ENCODE measurements at places on chromosomes 2 and 18.

GRCh38 chr2:85243101-85244072 lies 84.4 kb downstream of the TGOLN2 start:
- DNase-seq = peak; percentile 47

- peak; percentile 58 for DNase-seq
Observed at GRCh38 chr2:160224060-160224459, 24.0 kb upstream of the ITGB6 start.

DNA sequence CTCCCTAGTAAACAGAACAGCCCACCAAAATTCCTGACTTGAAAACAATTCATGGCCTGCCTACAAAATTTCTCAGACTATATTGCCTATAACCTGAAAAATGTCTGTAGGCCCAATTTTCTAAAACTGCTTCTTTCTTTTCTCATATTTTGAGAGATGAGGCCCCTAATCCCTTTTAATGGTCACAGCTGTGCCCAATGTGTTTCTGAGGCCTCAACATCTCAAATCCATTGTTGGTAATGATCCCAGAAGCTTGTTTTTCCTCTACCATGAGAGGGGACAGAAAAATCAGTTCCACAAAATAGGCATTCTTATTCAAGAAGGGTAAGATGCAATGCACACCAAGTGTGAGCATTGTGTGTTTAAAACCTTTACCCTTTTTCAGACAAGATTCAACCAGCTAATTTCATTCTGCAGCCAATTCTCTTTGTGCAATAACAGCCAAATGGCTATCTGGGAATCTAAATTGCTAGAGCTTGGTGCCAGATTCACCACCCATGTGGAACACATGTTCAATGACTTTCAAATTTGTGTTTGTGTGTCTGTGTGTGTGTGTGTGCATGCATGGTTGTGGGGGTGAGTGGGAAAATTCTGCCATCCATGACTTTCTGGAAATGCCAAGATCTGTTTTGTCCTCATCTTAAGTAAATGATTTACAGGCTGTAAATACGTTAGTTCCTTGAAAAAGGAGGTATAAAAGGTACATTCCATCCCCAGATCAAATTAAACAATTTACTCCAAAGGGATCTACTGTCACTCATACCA lies 319.5 kb downstream of the TNS1 start:
- DNase-seq = no peak

DNA sequence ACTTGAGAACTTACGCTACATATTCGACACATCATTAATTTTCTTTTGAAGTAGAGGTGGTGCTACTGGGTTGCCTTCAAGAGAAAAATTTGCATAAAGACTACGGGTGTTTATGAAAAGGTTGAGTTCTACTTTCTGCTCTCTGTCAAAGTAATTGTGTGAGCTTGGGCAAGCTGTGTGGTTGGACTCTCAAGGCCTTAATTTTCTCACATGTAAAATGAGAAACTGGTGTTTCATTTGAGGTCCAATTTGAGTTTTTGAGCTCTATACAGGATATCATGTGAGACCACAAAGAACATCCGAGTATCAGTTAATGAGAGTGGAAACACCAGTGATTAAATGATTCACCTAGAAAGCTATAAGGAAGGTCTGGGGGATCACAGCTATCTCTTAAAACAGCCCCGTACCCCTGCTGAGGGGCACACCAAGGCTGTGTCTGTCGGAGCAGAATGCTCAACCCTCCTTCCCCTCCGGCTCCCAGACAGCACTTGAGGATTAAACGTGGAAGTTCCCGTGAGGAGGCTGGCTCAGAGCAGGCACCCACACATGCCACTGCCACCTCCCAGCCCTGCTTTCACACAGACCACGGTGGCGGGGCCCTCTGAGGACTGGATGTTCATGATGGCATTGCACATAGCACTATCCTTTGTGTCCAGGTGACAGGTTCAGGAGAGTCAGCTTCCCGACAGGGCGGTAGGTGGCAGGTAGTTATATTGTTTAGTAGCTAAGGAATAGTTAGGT lies 191.8 kb downstream of the RNF144A start:
- no peak for DNase-seq

DNA sequence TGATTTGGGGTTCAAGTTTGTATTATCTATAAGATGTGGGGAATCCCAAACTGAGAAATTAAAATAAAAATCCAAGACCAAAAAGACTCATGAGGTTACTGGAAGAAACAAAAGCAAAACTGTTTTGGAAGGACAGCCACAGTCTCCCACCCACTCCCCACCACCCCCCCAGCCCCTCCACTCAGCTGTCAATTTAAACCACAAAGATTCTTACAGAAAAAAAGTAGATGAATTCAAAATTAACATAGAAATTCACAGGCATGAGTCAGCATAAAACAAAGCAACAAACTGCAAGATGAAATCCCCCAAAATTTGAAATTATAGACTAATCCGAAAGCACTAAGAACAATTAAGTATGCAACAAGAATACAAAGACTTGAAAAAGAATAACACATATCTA lies 12.1 kb downstream of the MAP4K3 start:
- no peak for DNase-seq

GRCh38 chr18:37540424-37541138 lies 25.0 kb downstream of the CELF4 start:
- DNase-seq = no peak

GRCh38 chr2:82731824-82732223 lies 1727.3 kb downstream of the SUCLG1 start:
- DNase-seq = no peak

DNA sequence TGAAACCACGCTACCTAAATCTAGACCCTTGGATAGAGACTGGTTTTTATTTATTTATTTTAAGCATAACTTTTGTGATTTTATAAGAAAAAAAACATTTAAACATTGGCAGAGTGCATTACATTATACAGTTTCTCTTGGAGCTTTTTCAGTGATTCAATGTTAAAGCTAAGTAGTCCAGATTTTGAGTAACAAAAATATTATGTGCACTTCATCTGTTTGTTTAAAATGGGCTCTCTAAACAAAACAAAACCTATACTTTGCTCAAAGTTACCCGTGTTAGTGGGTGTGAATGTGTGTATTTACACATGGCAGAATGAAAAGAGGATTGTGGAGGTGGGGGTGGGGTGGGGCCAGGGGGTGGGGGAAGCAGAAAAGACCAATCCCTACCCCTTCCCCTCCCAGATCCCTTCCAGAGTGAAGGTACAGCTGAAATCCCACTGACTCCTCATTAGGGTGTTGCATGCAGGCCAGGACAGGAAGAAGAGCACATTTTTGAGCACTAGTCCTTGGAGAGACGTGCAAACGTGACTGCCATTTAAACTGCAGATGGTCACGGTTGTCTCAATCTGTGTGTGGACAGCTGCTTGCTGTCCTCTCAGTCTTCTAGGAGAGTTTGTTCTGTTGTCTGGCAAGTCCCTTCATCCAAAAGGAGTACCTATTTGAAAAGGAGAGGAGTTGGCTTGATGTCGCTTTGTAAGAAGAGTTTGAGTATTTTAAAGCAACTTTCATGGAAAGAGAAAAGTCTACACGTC lies 303.0 kb downstream of the ICOS start:
- DNase-seq = no peak

DNA sequence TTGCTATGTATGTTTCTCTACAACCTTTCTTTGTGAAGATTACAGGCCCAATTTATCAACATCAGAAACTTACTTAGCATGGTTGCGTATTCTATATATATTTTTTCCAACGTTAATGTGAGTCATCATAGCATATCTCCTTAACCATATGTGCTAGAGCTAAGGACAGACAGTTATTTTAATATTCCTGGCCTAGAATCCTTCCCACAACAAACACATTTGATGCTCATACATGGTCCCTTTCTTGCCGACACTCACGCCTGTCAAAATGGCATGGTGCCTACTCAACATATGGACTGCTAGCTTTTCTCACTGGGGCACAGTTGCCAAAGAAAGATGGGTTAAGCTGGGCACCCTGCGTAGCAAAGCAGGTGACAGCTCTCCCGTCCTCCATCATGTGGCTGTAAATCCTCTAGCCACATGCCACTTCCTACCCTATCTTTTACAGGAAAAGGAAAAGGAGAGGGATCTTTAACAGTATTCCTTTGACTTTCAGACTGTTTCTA lies 75.2 kb upstream of the GALNT5 start:
- no peak for DNase-seq

- no peak for DNase-seq
Observed at GRCh38 chr2:71788601-71789240, 335.4 kb downstream of the DYSF start.

DNA sequence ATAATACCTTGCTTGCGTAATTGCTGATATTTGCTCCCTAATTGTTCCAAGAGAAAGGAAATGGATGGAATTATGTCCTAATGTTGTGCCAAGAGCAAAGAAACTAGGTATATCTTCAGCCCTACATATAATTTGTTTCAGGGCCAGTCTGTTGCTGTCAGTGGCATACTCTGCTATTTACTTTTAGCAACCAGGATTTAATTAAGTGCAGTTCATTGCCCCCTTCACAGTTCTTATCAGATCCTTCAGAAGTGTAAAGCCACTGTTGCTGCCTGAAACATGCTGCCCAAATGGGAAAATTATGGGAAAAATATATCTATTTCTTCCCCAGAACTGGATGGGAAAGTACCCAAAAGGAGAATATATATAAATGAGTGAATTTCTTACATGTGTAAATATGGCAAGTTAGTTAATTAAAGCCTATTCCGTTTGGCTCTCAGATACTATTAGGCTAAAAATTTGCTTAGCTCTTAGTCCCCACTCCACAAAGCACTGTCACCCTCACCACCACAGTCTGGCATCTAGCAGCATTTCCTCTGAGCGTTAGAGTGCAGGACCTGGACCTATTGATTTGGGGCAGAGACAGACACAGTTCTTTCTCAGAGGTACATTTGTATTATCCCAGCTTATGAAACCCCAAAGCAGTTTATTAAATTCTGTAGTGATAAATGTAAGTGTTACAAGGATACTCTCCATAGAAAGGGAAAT lies 72.8 kb upstream of the DTNA start:
- no peak for DNase-seq

DNA sequence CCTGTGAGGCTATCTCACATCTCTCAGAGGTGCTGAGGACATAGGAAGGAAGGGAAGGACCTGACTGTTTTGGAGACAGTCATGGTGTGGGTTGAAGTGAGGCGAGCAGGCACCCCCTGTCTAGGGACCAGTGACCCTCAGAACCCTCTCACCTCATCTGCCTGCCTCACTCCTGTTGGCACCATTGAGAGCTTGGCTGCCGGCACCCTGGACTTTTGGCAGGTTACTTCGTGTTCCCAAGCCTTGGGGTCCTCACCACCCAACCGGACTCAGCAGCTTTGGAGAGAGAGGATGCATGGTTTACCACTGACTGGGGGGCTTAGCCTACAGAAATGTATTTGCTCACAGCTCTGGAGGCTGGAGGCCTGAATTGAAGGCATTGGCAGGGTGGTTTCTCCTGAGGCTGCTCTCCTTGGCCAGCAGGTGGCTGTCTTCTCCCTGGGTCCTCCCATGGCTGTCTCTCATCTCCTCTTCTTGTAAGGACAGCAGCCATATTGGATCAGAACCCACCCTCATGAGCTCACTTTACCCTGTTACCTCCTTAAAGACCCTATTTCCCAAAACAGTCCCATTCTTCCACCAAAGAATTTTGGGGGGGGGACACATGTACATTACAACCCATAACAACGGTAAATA lies 142.0 kb downstream of the TSN start:
- DNase-seq = peak; percentile 64

DNA sequence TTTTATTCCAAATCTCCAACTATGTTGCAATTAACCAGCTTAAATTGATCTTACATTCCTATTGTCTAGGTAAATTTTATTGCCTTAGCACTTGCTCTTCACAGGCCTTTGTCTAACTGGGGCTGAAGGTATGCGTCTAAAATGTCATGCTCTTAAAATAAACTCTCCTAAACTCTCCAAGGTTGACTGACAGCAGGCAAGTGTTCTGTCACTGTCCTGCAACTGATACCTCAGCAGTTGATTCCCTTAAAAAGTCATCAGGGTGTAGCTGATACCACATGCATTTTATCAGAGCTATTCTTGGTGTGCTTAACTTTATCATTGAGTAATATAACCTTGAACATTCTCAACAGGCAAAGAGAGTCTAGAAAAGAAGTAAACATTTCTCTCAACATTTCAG lies 680 bp downstream of the TTN start:
- DNase-seq = no peak

DNA sequence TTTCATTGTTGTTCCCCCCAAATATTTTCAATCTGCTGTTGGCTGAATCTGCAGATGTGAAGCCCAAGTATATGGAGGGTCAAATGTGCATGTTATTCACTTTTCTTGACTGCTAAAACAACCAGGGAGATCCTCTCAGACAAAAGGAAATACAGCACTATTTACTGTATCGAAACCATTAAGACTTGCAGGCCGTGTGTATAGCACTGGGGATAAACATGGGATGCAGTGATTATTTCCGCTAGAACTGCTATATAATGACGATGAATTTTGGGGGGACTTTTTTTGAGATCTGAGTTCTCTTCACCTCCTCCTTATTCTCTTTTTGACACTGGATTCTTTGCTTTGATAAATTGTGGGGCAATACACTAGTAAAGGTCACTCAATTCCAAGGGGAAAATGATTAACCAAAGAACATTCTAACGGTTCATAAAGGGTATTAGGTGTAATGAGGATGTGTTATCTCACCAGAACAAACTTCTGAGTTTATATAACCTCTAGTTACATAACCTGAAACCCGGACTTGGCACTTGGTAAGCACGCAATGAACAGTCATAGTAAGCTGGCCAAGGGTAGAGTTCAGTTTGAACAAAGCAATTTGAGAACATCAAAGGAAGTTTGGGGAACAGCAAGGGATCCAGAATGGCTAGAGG lies 3.5 kb upstream of the UGT1A1 start:
- DNase-seq = no peak

DNA sequence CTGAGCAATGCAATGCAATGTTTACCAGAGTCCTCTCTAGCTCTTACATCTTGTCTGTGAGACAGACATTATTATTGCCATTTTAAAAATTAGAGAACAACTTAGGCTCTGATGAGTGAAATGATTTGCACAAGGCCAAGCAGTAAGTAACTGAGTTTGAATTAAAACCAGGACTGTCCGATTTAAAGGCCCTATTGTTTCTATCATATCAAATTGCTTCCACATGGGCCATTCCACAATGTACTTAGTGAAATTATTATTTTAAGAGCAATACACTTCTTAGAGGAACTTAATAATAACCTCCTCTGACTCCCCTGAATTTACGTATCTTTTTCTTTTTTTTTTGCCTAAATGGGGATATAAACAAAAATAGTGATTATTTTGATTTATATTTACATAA lies 64.6 kb downstream of the PLCL1 start:
- DNase-seq = no peak

DNA sequence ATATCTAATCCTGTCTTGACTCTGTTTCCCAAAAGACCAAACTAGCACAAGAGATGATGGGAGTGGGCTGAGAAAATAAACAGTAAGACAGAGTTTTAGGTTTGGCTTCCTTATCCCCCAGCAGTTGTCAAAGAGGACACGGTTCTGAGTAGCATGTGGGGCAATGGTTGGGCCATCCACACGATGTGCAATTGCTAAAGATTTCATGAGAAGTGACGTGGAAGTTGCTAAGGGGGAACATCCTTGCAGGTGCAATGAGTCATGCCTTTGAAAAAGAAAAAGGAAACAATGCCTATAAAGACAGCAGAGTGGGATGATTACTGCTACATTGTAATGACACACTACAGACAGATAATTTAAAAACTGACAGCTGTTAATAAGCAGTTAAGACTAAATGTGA lies 1395.8 kb downstream of the LRP1B start:
- no peak for DNase-seq
